ENCODE measurements at places on chromosomes 5 and 9.

DNA sequence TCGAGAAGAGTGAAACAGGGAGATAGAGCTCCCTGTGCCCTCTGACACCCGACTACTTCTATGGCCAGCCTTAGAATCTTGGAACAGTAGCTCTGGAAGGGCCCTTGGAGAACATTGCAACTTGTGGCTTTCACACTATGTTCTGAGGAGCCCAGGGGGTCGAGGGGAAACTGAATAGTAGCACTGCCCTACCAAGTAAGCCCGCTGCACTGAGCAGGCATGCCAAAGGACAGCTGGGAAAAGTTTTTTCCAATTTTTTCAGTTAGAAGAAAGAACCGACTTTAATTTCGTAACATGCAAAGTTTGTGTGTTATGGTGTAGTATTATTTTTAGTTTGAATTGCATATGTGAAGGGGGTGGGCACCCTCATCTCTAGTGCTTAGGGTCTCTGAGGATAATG lies 10.9 kb downstream of the SMIM3 start:
- no peak for DNase-seq

DNA sequence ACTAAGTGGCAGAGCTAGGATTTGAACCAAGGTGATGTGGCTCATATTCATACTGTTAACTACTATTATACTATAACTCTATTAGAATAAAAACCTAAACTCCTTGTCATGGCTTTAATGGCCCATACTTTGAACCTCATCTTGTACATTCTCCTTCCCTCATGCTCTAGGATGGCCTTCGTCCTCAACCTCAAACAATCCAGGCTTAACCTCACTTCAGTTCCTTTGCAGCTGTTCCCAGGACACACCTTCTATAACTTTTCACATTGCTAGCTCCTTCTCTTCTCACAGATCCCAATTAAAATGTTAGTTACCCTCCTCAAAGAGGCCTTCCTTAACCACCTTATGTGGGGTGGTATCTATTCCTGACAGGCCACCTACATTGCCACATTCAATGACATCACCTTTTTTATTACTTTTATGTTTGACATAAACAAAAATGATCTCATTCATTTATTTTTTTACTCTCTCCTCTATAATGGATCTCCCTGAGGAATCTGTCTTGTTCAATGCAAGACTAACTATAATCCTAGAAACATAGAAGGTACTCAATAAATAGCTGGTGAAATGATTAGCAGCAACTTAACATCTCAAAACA lies 53.7 kb downstream of the CEP120 start:
- DNase-seq, result no peak

DNA sequence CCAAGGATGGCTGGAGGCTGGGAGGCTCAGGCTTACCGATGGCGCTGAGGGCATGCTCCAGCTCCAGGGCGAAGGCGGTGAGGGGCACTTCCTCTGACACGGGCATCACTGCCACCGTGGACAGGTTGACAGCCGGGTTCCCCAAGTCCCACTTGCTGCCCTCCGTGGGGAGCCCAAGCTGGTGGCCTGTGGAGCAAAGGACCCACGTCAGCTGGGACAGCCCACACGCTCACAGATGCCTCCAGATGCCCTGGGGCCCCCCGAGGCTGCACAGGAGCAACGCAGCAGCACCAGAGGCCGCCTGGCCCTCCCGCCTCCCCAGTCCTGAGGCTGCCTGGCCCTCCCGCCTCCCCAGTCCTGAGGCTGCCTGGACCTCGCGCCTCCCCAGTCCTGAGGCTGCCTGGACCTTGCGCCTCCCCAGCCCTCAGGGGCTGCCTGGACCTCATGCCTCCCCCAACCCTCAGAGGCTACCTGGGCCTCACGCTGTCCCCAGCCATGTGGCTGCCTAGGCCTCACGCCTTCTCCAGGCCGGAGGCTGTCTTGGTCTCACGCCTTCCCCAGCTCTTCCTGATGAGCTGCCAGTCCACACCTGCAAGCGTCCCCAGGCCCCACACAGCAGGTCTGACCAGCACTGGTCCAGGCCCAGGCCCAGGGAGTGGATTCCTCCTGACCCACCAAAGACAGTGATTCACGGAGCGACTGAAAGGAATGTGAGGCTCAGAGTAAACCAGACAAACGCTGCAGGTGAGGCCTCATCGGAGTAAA lies 25.6 kb upstream of the NSMF start:
- peak; percentile 32 for DNase-seq

GRCh38 chr5:159353661-159354252 lies 23.5 kb upstream of the IL12B start:
- DNase-seq, result no peak

- no peak for DNase-seq
These were observed 41.4 kb downstream of the AGTPBP1 start for GRCh38 chr9:85700330-85700729.

- DNase-seq, result no peak
These were observed 17.2 kb upstream of the TCF7 start for GRCh38 chr5:134097211-134097749.

GRCh38 chr9:18798106-18798505 lies 234.9 kb downstream of the SAXO1 start:
- no peak for DNase-seq

- no peak for DNase-seq
These were observed 45.1 kb downstream of the PRRT1B start for GRCh38 chr9:131590449-131590848.

DNA sequence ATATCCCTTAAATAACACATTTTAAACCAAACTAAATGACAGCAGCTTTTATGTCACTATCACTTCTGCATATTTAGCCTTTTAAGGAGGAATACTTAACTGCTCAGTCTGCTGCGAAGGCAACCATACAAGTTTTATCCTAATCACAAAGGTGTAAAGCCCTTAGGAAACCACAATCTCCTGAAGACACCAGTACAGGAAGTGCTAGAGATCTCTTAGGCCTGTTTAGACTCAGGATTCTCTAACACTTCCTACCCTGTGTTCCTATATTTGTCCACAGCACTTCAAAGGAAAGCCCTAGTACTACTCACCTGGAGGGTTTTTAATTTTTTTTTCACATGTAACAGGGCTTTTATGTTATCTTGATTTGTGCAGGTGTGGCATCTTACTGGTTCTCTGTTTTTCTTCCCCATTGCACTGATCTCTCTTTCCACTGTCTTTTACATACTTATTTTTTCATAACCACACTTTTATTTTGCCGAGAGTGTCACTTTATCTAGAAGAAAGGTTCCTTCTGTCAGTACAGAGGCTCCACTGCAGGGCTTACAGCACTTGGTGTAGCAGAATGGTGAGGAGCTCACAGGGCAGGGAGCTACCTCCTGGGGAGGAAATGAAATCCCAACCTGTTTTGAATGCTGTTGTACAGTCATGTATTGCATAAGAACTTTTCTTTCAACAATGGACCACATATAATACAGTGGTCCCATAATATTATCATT lies 1060.6 kb upstream of the ACO1 start:
- DNase-seq, result no peak

- DNase-seq, result no peak
These were observed 35.6 kb downstream of the PLAC8L1 start for GRCh38 chr5:146069780-146070099.

DNA sequence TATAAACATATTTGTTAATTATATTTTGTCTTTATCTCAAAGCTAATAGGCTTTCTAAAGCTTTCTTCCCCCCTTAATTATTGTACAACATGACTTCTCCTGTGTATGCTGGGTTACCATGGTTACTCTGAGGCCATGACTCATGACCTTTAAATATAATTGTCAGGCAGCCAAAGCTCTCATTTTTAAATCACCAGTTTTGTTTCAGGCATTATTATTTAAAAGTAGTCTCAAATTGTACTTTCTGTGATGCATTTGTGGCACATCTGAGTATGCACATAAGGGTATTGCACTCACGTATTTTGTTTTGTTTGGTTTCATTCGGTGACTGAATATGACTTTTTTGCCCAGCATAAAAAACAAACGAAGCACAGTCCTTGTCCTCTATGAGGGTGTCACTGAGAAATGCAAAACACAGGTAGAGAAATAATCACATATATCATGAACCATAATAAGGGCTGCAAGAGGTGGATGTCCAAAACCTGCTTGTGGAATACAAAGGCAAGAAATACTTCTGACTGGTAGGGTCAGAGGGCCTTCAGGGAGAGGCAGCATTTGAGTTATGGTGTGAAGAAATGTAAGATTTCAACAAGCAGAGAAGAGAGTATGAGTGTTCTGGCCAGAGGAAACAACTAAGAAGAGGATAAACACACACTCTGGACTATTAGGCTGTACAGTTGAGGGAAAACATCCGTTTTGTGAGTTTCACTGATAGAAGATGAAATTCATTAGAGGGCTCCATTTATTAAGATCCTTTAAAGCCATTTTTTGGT lies 2.1 kb downstream of the CCDC192 start:
- no peak for DNase-seq

GRCh38 chr5:51567636-51568035 lies 184.4 kb downstream of the ISL1 start:
- DNase-seq, result no peak

DNA sequence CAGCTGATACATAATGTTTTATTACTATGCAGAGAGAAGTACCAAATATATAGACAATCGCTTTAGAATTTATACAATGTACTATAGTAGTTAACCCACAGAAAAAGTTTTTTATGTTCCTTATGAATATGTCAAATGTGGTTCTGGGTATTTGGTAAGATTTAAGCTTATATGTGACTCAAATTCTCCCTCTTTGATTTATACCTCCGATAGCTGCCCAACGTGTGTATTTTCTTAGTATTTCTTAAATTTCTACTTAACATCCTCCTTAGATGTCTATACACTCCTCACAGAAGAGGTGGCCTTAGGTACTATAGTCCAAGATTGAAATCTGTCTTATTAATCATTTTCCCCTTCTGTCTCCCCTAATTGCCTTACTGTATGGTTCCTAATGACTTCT lies 138.6 kb upstream of the TNFAIP8 start:
- DNase-seq, result no peak

- DNase-seq, result no peak
These were observed 215.8 kb upstream of the TRIM32 start for GRCh38 chr9:116471093-116471906.

GRCh38 chr5:180433032-180433422 lies 61.2 kb upstream of the CNOT6 start:
- DNase-seq, result no peak

DNA sequence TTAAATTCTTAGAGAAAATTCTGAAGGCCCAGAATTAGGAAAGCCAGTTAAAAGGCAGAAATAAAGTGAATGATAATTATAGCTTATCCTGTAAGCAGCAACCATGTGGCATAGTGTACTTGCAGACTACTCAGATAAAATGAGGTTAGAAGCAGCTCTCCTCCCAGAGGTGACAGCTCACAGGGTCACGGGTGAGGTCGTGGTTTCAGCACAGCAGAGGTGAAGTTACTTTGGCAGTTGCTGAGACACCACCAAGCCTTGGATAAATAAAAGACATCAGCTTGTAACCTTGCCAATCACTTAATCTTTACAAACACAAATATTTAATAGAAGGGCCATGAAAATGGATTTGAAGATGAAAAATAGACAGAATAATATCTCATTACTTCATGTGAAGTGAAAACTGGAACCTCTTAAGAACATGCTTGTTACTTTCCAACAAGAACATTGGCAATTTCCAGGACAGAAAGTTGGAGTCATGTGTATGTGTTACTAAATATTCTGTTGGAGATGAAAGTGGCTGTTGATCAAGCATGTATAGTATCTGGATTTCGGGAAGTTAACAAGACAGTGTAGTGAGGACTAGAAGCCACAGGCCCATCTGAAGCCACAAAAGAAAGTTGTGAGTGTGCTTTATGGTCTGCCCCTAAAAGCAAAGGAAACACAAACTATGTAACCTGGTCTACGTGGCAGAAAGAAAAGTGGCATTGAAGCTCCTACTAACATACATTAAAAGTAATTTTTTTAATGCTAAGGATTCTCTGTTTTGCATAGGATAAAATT lies 134.4 kb downstream of the ERCC6L2 start:
- DNase-seq, result no peak

DNA sequence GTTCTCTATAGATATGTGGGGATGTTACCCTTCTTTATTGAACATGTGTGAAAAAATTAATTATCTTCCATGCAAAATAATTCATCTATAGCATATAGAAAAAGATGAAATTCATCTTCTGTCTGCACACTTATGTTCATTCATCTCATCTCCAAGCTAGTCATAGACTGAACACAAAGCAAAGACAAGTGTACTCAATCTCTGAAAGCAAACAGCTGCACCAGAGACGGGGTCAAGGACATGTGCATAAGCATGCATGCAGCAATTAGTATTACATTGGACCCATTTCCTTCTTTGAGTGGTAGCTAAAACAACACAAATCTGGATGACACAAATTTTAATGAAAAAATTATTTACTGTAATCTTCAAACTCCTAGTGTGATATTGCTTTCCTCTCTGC lies 547.0 kb upstream of the COX7C start:
- no peak for DNase-seq

DNA sequence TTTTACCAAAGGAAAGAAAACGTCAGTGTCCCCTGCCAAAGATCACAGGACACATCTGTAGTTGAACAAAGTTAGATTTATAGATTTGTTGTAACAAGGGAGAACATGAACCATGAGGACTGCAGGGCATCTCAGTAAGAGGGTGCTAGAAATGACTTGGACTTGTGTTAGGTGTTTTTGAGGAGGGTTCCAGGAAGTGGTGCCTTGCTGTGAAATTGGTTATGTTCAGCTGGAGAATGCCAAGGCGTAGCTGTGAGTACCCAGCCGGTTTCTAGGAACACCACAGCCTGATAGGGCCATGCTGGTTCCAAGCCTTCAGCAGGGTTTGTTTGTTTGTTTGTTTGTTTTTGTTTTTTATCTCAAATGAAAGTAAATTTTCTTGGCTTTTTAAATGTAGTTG lies 5.3 kb downstream of the SPEF2 start:
- DNase-seq, result no peak

DNA sequence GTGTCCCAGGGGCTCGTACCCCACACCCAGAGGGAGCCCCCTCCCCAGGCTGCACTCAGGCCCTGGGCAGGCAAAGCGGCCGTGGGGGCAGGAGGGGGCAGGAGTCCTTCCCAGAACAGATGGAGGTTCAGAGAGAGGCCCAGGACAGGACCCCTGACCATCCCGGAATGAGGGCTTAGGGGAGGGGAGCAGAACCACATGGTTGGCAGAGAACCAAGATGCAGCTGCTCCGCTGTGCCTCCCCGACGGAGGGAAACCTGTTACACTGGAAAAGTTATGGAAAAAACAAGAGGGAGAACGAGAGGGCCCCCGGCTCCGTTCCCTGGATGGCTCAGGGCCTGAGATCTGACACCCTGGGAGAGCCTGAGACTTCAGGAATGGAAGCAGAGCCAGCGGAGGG lies 22.7 kb downstream of the SLC12A7 start:
- no peak for DNase-seq

GRCh38 chr5:73286896-73287295 lies 113.9 kb downstream of the TMEM174 start:
- DNase-seq, result no peak

- DNase-seq, result no peak
These were observed 181.7 kb downstream of the CDK5RAP2 start for GRCh38 chr9:120398286-120398685.

- no peak for DNase-seq
These were observed 896 bp downstream of the RIGI start for GRCh38 chr9:32524892-32525708.

- no peak for DNase-seq
These were observed 40.0 kb upstream of the CDC42SE2 start for GRCh38 chr5:131223751-131224386.

GRCh38 chr9:117869287-117869686 lies 165.1 kb downstream of the TLR4 start:
- no peak for DNase-seq
